IPS DF 19.7 (cell line): ENCODE measurements at places on chromosomes 2 and 18.
A peak's percentile ranks its signal among the peaks of the same experiment; 100 is the strongest.

DNA sequence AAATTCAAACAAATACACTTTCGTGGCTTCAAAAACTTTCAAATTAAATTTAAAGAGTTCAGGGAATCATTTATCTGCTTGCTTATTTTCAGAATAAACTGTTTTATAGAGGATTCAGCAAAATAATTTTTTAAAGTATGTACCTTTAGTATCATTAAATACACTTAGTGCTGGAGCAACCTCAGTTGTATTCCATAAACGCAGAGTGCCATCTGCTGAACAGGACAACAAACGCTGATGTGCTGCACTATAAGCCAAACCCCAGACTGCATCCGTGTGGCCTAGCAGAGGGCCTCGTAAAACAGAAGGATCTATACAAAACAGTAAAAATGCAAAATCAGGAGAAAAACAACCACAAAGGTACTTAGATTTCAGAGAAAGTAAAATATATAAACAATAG lies 108.6 kb downstream of the STRN start:
- DNase-seq: no peak

DNA sequence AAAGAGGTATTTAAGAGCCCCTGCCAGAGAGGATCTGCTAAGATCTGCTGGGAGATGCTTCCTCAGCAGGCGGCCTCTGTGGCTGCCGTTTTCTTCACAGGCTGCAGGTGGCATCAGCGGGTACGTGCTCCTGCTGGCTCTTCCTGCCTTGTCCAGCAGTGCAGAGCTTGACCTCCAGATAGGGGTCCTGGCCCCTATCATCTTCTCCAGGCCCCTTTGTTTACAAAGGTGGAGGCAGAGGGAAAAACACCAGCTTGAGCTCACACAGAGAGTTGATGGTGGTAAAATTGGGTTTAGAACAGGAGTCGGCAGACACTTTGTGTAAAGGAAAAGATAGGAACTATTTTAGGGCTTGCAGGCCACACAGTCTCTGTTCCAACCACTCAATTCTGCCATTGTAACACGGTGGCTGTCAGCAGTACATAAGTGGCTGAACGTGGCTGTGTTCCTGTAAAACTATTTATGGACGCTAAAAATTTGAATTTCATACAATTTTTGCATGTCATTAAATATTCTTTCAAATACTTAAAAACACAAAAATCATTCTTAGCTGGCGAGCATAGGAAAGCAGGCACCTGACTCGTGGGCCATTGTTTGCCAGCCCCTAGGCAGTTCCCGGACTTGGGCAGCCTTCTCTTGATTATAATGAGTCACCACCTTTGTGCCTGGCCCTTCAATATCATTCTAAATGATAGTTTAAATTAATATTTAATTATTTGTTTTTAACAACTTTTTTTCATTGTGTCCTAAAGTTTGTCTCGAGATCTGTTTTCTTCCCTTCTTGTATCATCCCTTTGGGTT lies 98.2 kb upstream of the B3GNT7 start:
- DNase-seq: peak; percentile 33

DNA sequence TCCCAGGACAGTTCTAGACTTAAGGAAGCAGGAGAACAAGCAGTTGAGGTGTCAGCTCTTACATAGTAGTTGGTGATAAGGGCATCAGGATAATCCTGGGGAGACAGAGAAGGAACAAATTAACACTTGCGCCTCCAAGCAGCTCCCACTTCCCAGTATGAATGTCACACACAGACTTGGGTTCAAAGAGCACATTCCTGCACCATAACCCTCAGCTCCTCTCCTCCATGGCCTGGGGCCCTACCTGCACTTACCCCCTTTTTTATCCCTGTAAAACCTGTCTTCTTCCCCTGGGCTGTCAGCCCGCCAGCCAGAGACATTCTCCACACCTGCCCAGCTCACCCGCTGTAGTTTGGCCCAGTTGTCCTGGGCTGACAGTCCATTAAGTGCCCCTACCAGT lies 3.9 kb upstream of the UCN start:
- DNase-seq: no peak

DNA sequence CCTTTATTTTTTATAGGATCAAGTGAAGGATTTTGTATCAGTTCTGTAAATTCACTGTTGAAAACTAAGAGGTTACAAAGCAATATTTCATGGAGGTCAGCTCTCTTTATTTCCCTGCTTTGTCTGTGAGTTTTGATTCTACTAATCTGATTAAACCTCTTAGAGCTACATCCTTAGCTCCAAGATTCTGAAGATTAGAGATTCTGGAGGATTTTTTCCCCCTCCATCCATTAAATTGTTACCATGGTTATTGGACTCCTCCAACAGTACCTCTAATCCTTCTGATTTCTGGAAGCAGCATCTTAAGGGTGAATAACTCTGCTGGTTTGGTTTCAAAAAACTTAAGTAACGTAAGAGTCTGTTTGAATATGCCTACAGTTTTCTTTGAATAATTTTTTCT lies 110.0 kb downstream of the TANC1 start:
- no peak for DNase-seq

GRCh38 chr2:45265336-45265735 lies 256.1 kb upstream of the SIX2 start:
- DNase-seq: no peak
